Activated CD4-positive, alpha-beta T cell treated with anti-CD3 and anti-CD28 coated beads, Interleukin-2, amount 10 ng/mL, durations not matched to agents 24 days and 14 days (primary cell): ENCODE measurements at places on chromosomes 11 and 22. TPM values are rescaled to one million over a fixed set of nuclear protein-coding genes. Genes with fewer than 3 reads are reported as not detected.

Gene AQP11
- total RNA-seq: 0.38 and 0.65 TPM in 2 replicates

Gene GAS2
- 1.4 and 2.0 TPM in 2 replicates for total RNA-seq

Gene OR8D1
- total RNA-seq: not detected in 2 replicates

Gene RAC2
- 519 and 540 TPM in 2 replicates for total RNA-seq

Gene SLC22A12
- not detected in 2 replicates for total RNA-seq

Gene APLNR
- not detected in 2 replicates for total RNA-seq

Gene CTSD
- total RNA-seq: 59.8 and 66.1 TPM in 2 replicates

Gene OR10A2
- not detected in 2 replicates for total RNA-seq

Gene KMT5B
- 33.9 and 34.7 TPM in 2 replicates for total RNA-seq

Gene LUZP2
- not detected in 2 replicates for total RNA-seq

Gene PRR33
- not detected in 2 replicates for total RNA-seq

Gene OR8G1
- not detected in 2 replicates for total RNA-seq
